ENCODE measurements at places on chromosomes 12 and 14.
A peak's percentile ranks its signal among the peaks of the same experiment; 100 is the strongest.

DNA sequence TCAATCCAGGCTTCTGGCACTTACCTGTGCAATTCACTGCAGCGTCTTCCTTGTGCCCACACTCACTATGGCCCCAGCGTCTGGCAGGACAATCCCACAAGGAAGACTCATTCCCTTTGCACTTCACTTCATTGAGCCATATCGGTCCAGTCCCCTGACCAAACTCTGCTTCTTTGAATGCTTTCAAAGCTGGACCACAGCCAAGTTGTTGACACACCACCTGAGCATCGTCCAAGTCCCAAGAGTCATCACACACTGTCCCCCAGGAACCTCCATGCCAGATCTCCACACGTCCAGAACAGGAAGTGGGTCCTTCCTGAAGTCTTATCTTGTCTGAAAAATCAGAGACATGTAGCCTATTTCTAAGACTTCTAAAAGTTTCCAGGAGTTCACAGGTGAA is 20.2 kb downstream of the CD163 start:
- DNase-seq = no peak

- no peak for DNase-seq
These were observed 12.7 kb downstream of the SUSD6 start for GRCh38 chr14:69624136-69624535.

GRCh38 chr12:127934409-127934808 is 332.6 kb upstream of the TMEM132C start:
- DNase-seq = no peak

DNA sequence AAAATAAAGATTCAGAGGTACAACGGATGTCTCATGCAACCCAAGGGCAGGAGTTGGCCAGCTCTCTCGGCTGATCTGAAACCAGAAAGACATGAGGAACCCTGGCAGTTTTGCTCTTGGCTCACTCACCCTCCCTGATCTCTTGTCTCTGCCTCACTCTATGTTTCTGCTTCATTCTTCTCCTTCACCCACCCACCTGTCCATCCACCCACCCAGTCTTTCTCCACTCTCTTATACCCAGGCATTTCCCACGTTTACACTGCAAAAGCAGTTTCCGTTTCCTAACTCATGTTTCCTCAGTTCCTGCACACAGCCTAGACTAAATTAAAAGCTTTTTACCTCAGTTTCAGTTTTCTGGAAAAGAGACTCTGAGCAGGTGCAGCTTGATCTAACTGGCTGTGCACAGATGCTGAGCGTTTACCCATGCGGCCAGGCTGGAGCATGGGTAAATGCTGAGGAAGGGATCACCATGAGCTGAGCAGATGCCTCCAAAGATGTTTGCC is 157.6 kb downstream of the PRKCH start:
- no peak for DNase-seq

DNA sequence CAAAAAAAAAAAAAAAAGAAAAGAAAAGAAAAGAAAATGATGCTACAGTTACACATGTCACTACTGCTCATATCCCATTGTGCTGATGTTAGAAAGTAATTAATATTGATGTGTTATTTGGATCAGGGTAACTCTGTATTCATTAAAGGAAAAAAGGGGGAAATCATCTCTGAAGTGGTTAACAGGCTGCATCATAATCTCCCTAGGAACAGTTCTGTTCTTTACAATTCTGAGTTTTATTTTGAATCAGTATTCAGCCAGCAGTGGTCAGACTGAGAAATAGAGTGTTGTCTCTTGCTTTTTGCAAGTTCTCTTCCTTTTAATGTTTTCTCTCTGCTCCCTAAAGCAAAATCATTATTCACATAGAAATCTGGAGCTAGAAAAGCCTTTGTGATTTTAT is 128.6 kb upstream of the CRY1 start:
- DNase-seq = no peak

DNA sequence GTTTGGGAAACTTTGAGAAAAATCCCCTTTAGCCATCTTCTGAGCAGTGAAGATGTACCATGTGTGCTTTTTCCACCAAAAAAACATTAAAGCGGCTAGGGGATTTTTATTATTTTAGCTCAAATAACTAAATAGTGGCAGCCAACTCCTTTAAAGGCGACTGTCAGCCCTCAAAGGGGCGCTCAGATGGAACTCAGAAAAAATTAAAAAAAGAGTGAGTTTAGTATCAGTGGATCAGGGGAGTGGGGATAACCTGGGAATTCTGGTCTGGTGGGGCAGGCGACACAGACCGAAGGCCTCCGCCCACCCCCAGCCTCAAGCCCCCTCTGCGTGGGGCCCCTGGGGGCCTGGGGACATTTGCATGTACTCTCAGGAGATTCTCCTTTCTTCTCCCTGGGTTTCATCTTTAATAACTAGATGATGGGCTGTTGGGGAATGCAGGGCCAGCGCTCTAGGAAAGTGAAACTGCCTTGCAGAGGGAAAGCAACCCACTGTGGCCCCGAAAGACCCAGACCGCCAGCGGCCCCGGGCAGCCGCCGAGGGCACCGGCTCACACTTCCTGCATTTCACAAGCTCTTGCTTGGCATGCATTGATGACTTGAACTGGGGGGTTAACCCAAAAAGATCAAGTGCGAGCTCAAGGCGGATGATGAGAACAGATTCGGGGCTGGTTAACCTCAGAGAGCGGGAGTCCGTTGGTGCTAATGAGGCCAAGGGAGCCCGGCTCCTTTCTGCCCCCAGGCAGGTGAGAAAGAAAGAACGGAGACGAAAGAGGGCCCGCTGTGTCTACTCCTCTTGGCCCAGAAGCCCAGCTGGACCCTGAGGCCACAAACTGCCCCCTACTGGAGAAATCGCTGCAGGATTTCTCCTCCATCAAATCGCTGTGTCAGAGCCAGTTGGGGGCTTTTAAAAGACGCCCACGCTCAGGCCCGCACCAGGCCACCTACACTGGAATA is 7.3 kb upstream of the BATF start:
- DNase-seq = no peak

DNA sequence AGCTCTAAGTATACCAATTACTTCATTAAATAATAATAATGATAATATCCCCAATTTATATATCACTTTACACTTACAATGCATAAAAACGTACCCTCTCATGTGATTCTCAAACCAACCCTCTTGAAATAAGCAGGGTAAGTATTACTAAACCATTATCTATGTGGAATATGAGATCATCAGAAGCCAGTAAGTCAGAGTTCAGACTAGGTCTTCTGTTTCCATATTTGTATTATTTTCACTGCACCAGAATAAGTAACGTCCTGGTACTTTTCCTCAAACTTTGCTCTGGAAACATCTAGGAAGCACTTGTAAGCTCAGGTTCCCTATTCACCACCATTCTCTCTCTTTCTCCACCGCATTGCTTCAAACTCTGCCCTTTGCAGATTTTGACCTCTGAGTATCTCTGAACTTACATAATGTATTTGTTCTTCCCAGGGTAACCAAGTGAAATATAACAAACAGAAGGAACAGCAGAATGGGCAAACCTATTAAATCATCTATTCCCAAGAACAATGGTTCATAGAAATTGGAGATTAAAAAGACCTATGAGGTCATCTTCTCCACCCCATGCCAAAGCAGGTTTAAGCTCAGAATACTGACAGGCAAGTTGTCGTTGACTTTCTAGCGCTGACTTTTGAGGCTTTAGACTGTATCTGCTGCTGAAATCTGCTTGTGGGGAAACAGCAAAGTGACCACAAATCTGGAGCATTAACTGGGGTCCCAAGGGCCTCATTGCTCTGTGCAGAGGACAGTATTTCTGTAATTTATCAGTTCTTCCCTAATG is 161.3 kb upstream of the FAR2 start:
- no peak for DNase-seq

GRCh38 chr14:101882141-101882935 is 82.0 kb upstream of the DYNC1H1 start:
- DNase-seq = no peak

GRCh38 chr12:25420116-25420515 is 133.0 kb downstream of the LMNTD1 start:
- DNase-seq = no peak

DNA sequence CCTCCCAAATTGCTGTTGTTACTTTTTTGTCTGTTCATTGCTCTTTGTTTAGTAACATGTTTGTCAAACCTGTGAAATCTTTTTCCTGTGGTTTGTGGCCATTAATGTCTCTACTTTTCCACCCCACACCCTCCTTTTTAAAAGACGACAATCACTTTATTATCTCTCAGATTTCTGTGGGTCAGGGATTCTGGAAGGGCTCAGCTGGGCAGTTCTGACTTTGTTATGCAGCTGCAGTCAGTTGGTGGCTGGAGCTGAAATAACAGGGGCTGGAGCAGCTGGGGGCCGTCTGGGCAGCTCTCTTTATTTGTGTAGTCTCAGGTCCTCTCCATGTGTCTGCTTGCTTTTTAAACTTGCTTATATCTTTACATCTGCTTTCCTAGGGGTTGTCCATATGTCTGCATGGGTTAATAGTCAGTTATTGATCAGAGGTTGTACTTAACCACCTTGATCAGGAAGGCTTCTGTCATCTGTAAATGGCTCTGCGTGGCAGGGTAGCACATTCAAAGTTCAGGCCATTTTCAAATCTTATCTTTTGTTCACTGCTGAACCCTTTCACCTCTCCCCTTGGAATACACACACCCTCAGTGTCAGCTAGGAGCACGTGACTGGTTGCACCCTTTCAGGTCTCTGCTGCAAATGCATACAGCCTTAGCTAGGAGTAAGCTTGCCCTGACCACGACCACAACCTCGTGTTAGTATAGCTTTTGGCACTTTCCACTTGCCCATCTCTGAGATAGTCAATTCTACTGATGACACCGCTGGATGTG is 27.9 kb downstream of the BORCS5 start:
- DNase-seq = no peak

DNA sequence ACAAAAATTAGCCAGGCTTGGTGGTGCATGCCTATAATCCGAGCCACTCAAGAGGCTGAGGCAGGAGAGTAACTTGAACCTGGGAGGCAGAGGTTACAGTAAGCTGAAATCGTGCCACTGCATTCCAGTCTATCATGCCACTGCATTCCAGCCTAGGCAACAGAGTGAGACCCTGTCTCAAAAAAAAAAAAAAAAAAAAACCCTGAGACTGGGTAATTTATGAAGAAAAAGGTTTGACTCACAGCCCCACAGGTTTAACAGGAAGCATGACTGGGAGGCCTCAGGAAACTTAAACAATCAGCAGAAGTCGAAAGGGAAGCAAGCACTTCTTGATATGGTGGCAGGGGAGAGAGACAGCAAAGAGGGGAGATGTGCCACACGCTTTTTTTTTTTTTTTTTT is 123.2 kb downstream of the GXYLT1 start:
- no peak for DNase-seq

DNA sequence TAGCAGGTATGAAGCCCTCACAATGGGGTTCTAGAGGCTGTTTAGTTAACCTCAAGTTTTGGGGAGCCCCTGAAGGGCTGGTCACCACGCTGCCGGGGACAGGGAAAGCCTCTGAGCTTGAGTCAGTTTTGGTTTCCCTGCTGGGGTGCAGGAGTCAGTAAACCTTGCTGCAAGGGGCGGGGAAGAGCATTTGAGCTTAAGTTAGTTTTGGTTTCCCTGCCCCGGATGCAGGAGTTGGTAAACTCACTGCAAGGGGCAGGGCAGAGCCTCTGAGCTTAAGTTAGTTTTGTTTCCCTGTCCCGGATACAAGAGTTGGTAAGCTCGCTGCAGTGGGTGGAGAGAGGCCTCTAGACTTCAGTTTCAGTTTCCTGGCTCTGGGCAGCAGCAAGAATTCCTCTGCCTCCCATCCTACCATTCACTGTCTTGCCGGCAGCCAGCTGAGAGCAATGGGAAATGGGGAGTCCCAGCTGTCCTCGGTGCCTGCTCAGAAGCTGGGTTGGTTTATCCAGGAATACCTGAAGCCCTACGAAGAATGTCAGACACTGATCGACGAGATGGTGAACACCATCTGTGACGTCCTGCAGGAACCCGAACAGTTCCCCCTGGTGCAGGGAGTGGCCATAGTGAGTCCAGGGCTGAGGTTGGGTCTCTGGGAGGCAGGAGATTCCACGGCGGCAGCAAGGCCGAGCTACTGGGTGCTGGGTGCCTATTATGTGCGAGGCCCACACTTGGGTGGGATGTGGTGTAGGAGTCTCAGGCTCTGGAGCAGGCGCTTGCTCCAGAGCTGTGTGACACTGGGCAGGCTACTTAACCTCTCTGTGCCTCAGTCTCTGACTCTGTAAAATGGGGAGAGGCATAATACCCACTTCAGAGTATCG is at the start of gene OAS2:
OAS2 (plus strand) TSS at position 357 of the 878 bp plus-strand sequence; CDS start at position 447, 90 bp downstream.
- peak; percentile 46 for DNase-seq

DNA sequence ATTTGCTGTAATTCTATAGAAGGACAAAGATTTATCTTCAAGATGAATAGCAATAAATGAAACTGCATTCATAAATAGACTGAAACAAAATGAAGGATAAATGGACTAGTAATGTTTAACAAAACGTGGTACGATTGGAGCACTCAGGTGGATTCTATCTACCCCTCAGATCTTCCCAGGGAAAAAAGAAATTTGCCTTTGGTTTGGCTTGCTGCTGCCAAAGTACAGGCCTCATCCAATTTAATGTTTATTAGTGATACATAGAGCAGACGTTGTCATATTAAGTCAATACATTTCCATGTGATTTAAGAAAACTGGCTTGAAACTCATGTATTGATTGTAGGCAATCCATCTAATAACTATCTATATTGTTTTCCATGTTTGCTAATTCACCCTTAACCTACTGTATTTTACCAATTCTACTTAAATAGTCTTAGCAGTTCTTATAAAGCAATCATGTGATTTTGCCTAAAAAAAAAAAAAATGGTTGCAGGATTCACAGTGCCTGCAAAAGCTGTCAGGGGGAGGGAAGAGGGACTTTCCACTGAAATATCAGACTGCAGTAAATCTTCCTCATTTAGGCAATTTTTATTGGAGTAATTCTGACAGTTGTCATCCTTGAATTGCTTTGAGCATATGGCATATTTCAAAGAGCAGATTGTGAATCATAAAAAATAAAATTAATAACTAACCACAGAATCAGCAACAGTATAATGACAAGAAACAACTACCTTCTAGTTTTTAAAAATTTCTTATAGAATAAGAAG is 242.2 kb upstream of the NPAS3 start:
- peak; percentile 34 for DNase-seq

GRCh38 chr12:65681226-65681625 is 143.1 kb upstream of the HMGA2 start:
- DNase-seq = no peak

DNA sequence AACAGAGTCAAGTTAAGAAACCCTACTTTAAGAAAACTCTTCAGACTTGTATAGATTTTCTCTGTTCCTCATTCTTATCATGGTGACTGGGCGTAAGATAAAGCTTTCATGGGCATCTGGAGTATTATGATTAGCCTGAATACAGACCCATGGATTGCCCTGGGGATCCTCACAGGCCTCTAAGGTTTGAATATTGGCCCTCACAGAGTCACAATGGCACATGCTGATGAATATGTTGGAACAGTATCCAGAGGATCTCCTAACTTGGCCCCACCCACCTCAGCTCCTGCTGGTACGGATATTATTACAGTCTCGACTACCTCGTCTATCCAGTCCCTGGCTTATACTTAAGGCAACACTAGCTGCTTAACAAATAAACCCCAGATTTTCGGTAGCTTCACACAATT is 8.1 kb downstream of the OSBPL8 start:
- DNase-seq = no peak

- no peak for DNase-seq
These were observed 23.1 kb downstream of the PPP2R5C start for GRCh38 chr14:101784631-101785030.

GRCh38 chr12:113934946-113935345 is 31.2 kb downstream of the RBM19 start:
- DNase-seq = no peak
